ENCODE measurements at places on chromosomes 3 and 15.

DNA sequence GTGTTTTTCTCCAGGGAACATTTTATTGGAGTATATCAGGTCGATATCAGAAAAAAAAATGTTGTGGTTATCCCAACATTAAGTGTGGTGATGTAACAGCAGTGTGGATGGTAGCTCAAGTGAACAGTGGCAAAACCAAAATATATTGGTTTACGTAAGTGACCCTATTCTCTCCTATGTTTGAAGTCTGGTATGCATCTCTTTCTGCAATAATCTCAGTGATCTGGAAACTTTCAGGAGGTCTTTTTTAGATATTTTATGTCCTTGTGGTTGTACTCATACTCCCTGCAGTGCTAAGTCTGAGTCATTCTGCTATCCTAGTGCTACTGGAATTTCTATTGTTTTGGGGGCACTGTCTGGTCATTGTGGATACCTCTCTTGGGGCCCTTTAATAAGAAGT is 137.9 kb downstream of the SNRPN start:
- DNase-seq: no peak

DNA sequence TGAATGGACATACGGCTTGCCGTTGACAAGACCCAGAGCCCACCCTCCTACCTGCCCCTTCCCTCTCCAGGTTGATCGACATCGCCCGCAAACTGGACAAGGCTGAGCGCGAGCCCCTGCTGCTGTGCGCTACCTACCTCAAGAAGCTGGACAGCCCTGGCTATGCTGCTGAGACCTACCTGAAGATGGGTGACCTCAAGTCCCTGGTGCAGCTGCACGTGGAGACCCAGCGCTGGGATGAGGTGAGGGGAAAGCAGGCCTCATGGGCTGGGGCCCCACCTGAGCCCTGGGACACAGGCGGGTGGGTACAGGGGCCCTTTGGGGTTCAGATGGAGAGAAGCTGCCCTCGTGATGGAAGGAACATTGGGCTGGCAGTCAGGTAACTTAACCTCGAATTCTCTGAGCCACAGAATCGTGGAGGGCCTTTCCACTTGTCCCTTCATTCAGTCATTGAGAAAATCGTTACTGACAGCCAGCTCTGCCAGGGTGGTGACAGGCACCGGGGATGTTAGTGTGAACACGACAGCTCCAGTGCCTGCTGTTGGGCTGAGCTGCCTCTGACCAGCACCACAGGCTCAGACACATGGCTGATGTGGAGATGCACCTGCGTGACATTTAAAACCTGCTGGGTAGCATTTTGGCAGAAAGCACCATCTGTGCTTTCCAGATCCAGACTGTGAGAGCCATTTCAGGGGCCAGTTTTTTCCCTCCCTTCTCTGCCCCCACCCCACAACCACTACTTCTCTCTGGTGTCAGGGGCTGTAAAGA is 25.6 kb upstream of the RHO start:
- DNase-seq: no peak

DNA sequence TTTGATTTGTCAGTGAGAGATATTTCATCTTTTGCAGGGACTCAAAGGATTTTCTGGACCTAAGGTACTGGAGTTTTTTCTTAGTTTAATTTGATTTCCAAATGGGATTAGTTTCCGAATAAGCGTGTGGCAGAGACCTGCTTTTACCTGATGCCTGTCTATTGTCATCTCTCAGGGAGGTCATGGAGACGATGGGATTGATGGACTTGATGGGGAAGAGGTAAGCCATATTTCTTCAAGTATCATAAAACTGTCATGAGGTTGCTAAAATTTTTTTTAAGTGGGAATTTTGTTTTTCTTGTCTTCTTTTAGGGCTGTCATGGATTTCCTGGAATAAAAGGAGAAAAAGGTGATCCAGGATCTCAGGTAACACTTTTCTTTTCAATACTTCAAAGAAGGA is 60.5 kb downstream of the COL6A5 start:
- no peak for DNase-seq

DNA sequence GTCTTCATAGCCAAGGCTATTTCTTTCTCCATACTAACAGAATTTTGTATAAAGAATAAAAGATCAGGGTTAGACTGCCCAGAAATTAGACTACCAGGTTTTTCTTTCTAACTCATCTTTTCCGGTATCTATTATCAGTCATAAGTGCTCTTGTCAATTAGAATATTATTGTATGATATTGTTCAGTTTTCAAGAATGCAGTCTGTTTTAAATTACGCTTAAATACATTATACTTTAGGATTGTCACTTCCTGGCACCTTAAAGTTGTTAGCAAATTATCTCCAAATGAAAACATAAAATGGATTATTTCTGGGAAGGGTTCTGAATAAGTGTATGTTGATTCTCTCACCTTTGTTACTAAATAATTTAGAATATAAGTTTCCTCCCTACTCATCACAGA is 497.2 kb downstream of the IGSF11 start:
- DNase-seq: no peak

DNA sequence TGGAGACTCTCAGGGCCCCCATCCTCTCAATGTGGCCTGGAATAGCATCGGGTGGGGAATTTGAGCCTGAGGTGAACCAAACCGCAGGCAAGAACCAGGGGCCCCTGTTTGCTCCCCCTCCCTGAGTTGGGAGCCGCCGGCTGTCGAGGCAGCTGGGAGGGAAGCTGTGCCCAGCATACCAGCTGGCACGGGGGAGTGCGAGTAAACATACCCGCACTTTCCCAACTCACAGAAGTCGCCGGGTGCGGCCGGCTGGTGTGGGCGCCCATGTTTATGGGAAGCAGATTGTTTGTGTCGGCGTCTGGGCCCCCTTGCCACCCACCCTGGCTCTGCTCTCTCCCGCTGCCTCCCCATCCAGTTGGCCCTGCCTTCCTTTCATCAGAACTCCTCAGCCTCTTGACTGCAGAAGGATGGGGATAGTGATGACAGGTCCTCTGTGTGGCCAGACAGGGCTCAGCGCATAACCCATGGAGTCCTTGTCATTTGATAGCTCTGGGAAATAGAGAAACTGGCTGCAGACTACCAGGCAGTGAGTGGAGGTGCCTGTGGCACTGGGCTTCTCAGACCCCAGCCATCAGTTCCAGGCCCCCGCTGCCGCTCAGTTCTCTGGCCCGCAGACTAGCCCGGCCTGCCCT is 60.4 kb downstream of the CACNA2D2 start:
- no peak for DNase-seq

DNA sequence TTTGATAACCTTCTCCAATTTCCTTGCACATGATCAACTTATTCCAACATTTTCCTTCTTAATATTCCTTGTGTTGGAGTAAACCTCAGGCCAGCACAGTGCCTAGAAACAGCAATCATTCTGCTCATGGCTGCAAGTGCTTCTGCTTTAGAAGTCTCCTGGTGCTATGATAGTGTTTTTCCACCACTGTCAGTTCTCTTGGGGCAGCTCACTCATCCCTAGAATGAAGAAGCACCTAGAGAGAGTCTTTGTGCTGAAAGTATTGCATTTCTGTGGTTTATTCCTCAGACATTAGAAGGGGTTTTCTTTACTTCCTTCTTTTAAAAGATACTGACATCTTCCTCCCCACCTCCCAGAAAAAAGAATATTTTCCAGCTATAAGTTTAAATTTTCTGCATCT is 183.5 kb downstream of the RYR3 start:
- DNase-seq: no peak

- DNase-seq: no peak
Measured at GRCh38 chr3:30502051-30502741, 104.2 kb upstream of the TGFBR2 start.

DNA sequence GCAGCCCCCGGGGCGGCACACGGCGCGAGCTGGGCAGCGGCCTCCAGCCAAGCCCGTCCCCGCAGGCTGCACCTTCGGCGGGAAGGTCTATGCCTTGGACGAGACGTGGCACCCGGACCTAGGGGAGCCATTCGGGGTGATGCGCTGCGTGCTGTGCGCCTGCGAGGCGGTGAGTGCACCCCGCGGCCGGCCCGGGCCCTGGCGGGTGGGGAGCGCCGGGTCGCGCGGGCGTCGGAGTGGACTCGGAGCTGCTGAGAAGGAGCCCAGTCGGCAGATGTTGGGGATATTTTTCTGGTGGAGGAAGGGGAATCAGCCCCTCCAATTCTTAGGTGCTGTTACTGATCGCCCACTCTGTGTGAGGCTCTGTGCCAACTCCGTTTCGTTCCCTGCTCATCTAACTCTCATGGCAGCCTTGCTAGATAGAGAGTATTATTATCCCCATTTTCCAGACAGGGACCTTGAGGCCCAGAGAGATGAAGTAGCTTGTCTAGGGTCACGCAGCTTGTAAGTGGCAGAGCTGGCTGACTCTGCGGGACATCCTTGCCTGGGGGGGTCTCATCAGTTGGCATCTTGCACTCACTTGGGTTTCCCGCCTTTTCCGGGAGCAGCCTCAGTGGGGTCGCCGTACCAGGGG is 890 bp downstream of the CHRD start:
- no peak for DNase-seq

DNA sequence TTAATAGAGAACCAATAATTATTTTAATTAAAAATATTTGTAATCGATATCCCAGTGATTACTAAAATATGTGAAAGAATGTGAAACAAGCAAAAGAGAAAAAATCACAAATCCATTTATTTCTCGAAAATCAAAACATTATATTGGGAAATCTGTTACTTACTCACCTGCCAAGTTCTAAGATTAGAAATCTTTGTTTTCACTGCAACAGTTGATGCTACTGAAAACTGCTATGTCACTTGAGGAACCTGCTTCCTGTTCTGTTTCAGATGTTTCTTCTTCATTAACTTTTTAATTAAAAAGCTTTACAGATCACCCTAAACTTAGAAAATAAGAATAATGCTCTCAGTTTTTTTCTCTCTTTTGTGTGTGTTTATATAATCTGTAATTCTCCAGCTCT is 13.7 kb upstream of the DPH6 start:
- no peak for DNase-seq

DNA sequence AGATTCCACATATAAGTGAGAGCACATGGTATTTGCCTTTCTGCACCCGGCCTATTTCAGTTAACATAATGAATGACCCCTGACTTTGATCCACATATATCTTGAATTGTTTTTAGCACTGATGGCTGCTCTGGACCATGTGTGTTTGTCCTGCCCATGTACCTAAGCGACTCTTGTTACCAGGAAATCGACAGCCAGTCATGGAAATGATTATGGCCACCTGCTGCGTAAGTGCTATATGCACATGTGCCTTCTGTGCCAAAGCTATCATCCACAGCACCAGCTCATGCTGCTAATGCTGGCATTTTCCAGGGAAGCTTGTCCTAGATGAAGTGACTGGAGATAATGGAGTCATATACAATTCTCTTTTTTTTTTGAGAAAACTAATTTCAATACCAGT is 103.7 kb downstream of the PEX5L start:
- no peak for DNase-seq

GRCh38 chr15:96948981-96949380 is 618.5 kb downstream of the NR2F2 start:
- DNase-seq: no peak

DNA sequence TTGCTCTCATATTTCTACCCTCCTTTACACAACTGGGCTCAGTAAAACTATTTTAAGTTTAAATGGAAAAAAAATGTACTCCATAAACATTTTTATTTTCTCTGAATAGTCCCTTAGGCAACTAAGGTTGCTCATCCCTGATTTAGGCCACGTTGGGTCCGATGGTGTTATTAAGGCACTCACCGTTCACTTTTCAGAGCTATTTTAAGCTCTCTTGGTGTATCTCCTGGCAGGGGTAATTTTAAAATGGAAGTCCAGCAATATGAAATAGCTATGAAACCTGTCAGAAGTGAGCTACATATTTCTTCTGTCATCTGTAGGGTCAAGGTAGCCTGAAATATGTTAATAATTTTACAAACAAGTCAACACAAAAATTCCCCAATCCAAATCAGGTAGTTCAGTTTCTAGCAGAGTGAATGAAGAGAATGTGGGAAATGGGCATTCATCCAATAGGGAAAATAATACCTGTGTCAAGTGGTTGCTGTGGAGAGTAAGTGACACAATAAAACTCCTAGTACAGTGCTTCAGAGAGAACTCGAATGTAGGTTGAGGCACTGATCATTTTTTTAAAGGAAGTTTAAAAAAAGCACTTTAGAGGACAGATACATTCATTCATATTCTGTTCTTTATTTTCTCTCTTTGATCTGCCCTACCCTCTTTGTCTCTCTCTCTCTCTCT is 209.3 kb upstream of the FEZF2 start:
- DNase-seq: no peak

- DNase-seq: no peak
Measured at GRCh38 chr15:84812842-84813241, 4.3 kb upstream of the ALPK3 start.

DNA sequence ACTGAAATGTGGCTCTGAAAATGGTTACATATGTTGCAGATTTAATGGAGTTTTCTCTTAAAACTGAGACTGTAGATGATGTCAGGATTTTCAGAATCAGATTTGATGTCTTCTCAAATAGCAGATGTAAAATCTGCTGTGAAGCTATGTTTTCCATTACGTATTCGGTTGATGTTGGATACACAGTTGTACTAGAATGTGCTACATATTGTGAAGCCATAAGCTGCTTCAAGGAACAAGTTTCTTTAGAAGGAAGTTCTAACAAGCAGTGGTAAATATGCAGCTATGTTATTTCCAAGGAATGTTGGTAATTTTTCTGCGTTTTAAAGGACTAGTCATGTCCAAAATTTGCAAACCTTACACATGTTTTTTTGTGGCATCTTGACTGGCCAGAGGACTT is 197.7 kb downstream of the RBMS3 start:
- no peak for DNase-seq
